RWPE1 (cell line): ENCODE measurements at places on chromosomes 4 and X.

DNA sequence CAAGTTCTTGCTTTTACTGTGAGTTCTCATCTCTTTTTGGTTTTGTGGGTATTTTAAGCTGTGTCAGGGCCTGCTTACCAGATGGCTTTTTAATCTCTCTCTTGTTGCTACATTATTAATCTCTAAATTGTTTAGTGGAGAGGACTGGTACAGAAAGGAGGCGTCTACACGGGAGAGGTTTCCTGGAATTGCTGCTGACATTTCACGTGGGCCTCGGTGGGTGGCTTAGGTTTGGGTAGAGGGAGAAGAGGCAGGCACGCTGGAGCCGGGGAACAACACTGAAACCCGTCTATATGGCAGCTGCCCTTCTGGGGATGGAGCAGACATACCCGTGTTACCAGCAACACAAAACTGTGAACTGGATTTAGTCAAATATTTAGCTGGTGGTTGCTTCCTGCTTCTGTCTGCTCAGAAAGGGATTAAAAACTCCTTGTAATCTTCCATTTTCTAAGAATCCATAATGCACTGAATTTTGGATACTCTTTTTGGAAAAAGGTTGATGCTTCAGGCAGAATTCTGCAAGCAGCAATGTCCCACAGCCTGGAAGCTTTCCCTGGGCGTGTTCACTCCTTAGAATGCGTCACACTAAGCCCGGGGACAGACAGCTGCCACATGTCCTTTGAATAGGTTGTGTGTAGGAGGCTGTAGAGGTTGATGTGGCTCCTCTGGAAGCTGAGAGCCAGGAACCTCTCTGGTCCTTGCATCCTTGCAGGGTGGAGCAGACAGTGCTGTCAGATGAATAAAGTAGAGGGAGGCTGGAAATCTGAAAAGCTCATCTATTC is 199.8 kb upstream of the GATB start:
- no peak for DNase-seq

DNA sequence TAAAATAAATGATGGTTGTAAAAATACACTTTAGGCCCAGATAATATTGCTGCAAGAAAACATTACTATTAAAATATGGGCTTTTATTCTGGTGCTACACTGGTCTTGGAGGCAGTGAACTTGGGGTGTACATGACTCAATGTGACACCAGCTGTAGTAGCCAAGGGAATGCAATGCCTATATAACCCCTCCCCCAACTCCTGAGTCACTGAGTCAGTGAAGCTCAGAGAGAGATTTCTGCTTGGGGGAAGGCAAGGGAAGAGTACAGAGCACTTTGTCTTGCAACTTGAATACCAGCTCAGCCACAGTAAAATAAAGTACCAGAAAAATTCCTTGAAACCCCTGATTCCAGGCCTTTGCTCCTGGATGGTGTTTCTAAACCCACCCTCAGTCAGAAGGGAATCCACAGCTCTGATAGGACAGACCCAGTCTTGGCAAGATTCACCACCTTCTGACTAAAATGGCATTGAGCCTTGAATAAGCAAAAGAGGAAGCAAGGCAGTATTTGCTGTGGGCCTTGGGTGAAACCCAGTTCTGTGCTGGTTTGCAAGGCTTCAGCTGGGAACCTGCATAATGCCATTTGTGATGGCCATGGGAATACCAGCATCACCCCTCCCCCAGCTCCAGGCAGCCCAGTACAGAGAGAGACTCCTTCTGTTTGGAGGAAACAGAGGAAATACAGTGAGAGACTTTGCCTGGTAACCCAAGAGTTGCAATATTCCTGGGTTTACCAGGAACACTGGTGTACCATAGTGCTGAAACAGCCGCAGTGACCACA is 209.9 kb downstream of the IQCM start:
- DNase-seq, result peak; percentile 5

- peak; percentile 29 for DNase-seq
Observed at GRCh38 chrX:31038575-31039326, 33.1 kb downstream of the FTHL17 start.

DNA sequence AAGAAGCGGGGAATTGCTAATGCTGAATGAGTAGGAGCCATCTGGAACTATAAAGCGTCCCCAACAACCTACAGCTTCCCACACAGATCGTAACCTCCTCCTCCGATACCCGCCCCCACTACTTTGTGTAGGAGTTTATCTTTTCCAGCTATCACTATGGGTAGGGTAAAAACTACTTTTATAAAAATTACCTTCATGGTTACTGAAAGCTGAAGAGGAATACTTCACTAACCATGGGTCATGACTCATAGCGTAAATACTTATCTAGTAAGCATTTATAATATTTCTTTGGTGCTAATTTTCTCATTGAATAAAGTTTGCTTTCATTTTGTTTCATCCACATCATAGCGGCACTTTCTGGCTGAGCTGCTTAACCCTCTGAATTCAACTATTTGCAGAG is 79.4 kb upstream of the TNIP3 start:
- DNase-seq, result no peak

GRCh38 chr4:76306882-76307659 is 538 bp downstream of the STBD1 start:
- peak; percentile 46 for DNase-seq
